ENCODE measurements at places on chromosomes 3 and 15.

DNA sequence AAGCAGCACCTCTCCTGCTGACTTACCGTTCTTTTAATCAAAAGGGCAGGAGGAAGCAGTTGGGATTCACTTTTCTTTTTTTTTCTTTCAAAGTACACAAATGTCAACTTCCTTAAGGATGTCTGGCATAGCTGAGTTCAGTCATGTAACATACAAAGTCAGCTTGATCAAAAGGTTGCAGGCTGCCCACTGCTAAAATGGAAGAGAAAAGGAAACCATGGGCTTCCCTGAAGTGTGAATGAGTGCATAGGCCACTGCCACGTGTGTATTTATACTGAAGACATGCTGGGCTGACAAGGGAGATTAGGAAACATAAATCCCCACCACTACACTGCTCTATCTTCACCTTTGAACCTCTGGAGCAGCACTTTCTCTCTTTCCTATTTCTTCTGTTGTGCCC lies 312.5 kb downstream of the TIGIT start:
- no peak for DNase-seq

GRCh38 chr3:27127195-27127594 lies 242.0 kb downstream of the NEK10 start:
- DNase-seq, result no peak

DNA sequence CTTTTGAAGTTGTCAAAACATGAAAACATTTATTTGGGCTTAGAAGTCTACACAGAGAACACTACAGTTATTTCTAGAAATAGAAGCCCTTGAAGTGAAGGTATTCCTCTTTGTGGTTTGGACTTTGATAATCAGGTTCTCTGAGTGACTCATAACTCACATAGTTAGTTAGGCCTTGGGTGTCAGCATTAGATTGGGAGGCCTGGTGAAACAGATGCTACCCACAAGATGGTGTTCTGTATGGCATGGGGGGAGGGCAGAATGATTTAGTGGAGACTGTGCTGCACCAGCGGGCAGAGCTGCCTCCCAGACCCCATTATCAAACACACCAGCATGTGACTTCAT lies 108.9 kb upstream of the ETV5 start:
- DNase-seq, result peak; percentile 56

- DNase-seq, result no peak
Observed at GRCh38 chr3:195163719-195164572, 107.0 kb downstream of the XXYLT1 start.

DNA sequence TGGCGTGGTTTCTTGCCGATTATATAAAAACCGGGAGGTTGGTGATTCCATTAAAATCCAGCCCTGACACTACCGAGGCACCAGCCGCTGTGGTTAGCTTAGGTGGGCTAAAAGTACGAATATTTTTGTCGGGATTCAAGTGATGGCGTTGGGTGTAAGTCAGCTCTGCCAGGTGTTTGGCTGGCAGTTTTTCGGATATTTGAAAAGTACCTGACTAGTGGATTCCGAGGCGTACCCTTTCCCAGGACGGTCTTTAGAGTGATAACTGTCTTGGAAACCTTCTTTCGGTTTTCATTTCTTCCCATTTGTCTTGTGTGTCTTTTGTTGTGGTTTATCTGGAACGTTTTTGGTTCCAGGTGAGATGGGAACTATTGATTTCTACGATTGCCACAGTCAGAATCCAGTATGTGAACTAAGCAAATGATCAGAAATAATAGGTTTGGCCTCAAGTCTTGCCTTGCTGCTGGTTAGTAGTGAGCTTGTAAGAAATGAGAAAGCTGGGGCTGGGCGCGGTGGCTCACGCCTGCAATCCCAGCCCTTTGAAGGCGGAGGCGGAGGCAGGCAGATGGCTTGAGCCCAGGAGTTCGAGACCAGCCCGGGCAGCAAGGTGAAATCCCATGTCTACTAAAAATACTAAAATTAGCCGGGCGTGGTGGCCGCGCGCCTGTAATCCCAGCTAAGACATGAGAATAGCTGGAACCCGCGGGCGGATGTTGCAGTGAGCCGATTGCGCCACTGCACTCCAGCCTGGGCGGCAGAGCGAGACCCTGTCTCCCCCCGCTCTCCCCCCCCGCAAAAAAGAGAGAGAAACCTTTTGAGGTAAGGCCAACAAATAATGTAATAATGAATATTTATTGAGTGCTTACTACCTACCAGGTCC lies 1.4 kb downstream of the FYTTD1 start:
- DNase-seq, result peak; percentile 46

DNA sequence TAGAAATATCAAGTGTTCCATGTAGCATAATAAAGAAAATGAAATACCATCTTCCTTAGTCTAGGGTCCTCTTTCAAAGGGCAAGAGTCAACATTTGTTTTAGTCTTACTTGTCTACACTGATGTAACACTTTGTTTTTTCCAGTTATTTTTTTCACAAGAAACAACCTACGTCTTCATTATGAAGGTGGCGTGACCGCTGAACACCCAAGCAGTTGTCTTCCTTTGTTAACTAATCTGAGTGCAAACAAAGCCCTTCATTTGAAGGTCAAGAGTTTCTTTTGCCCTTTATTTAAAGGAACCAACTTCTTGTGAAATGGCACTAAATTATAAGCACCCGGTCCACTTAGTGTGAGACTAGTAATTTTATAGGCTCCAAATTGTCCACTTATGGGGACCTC lies 73.2 kb downstream of the CD47 start:
- no peak for DNase-seq

GRCh38 chr3:134136604-134137003 lies 106.9 kb upstream of the SLCO2A1 start:
- no peak for DNase-seq
